ENCODE measurements at places on chromosomes 6 and 20.

- DNase-seq: no peak
These were observed 383.5 kb downstream of the PRKN start for GRCh38 chr6:162343936-162344645.

DNA sequence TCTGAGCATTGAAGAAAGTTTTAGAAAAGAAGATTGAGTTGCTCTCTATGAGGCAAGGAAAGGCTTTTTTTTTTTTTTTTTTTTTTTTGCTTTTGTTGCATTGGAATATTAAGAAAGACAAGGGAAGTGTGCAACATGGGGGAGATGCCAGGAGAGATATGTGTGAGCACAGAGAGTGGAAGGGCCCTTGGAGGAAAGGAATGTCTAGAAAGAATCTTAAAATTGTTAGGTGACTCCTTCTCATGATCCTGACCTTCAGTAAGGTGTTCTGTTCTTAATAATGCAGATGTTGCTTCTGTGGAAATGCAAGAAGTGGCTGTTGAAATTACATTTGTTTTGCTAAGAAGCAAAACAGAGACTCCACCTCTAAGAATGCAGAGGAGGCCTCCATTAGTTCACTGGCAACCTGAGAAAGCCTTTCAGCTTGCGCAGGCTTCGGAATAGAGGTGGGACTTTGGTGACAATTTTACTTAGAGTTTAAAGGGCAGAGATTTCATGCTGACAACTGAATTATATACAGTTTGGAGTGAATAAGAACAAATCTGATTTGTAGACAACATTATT is 118.0 kb upstream of the ASCC3 start:
- DNase-seq: no peak

GRCh38 chr6:115396112-115396906 is 664.4 kb downstream of the FRK start:
- no peak for DNase-seq

DNA sequence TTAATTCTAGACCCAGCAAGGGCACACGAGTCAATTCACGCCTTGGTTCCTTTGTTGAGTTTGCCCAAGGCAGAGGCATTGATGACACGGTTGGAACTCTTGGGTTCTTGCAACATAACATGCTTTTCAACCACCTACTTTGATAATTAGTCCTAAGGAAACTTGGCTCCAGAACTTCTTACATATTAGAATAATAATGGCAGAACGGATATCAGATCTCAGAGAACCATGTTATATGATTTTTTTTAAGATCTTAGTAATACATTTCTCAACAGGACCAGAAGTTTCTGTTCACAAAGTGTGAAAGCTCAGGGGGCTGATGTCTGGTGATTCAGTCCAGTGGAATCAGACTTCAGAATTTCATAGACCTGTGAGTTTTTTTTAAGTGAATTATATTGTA is 19.2 kb downstream of the SPTLC3 start:
- DNase-seq: no peak

GRCh38 chr6:10643201-10643651 is 51.2 kb downstream of the C6orf52 start:
- DNase-seq: no peak

GRCh38 chr6:156199182-156199581 is 578.0 kb upstream of the ARID1B start:
- DNase-seq: no peak
